ENCODE measurements at places on chromosomes 5 and 9. TPM values are rescaled to one million over a fixed set of nuclear protein-coding genes. Genes with fewer than 3 reads are reported as not detected.

Gene NPR2
- 14.0 TPM for total RNA-seq

Gene PCDHA6
- total RNA-seq: 0.44 TPM

Gene DMRT3
- total RNA-seq: not detected

Gene FOXD4L6
- total RNA-seq: under 0.01 TPM

Gene FAM200C
- total RNA-seq: 2.2 TPM

Gene PCDHA11
- 0.57 TPM for total RNA-seq
